ENCODE measurements at places on chromosomes 3 and 15.

GRCh38 chr3:53733446-53733845 is 112.8 kb downstream of the CHDH start:
- DNase-seq: no peak

GRCh38 chr3:9117220-9117619 is 132.2 kb downstream of the SRGAP3 start:
- DNase-seq: no peak

DNA sequence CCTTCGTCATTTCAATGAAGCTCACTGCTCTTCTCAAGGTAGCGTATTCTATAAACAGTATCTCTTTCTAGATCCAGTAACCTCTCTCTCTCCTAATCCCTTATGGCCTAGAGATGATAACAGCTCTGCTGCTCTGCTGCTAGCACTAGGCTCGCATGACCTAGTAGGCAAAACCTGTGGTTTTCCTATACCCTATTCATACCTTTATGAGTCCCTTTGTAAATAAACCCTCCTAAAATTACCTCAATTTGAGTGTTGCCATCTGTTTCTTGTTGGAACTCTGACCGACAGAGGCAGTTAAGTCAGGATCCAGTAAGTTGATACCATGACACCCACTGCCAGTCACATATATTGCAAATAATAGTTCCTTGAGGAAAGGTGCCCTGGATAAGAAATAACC is 7.3 kb downstream of the CCDC14 start:
- no peak for DNase-seq

- DNase-seq: no peak
Measured at GRCh38 chr3:120908030-120908794, at the start of gene STXBP5L. TSS of gene STXBP5L (plus strand) at chr3:120908205. CDS start at chr3:120909579, 1,374 bp downstream.

DNA sequence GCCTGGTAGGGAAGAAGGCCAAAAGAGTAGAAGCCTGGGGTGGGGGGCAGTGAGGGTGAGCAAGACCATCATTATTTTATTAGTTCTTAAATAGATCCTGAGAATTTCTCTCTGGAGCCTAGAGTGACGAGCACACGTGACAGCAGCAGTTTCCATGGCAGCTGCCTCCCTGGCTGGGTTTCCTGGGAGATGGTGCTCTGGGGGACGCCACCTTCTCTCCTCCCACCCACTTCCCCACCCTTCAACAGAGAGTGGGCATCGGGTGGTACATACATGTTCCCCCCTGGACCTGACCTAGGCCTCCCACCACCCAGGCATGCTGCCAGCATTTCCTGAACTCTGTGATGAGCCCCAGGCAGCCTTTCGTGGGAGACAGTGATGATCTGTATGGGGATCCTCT is 12.9 kb downstream of the CELF6 start:
- no peak for DNase-seq

GRCh38 chr3:149553781-149554451 is 79.4 kb downstream of the TM4SF4 start:
- no peak for DNase-seq

GRCh38 chr3:155664925-155665695 is 79.8 kb downstream of the PLCH1 start:
- DNase-seq: no peak

DNA sequence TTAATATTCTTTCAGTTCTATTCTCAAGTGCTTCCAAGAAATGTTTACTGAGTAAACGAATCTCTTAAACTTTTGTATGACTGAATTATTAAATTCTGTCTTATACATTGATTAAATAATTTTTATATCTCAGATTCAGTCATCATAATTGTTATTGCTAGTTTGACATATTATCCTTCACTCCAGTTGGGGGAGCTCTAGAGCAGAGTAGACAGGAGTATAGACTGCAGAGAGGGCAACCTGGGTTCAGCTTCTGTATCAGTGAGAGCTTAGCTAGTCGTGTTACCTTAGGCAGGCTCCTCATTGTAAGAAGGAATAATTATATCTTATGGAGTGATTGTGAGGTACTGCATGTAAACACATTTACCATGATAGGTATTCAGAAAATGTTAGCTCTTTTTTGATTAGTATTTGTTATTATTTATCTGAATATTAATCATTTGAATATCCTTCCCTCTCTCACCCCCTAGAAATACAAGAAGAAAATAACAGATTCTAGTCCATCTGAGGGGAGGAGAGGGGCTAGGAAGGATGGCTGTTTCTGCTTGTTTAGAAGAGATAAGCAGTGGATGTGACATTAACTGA is 31.0 kb upstream of the ZCWPW2 start:
- peak; percentile 25 for DNase-seq

Data from SHP77 treated with DMSO at 0.1 percent for 48 hours (cell line).